ENCODE measurements at places on chromosomes 13 and 19. TPM values are rescaled to one million over a fixed set of nuclear protein-coding genes. Genes with fewer than 3 reads are reported as not detected.

RUBCNL gene
- total RNA-seq: 2.1 TPM

GJA3 gene
- total RNA-seq: not detected

IL4I1 gene
- total RNA-seq: 0.52 TPM

RDH8 gene
- total RNA-seq: not detected

C19orf47 gene
- 19.8 TPM for total RNA-seq

GRCh38 chr19:8468124-8468523 lies 23.3 kb downstream of the HNRNPM start:
- no peak for DNase-seq

DNA sequence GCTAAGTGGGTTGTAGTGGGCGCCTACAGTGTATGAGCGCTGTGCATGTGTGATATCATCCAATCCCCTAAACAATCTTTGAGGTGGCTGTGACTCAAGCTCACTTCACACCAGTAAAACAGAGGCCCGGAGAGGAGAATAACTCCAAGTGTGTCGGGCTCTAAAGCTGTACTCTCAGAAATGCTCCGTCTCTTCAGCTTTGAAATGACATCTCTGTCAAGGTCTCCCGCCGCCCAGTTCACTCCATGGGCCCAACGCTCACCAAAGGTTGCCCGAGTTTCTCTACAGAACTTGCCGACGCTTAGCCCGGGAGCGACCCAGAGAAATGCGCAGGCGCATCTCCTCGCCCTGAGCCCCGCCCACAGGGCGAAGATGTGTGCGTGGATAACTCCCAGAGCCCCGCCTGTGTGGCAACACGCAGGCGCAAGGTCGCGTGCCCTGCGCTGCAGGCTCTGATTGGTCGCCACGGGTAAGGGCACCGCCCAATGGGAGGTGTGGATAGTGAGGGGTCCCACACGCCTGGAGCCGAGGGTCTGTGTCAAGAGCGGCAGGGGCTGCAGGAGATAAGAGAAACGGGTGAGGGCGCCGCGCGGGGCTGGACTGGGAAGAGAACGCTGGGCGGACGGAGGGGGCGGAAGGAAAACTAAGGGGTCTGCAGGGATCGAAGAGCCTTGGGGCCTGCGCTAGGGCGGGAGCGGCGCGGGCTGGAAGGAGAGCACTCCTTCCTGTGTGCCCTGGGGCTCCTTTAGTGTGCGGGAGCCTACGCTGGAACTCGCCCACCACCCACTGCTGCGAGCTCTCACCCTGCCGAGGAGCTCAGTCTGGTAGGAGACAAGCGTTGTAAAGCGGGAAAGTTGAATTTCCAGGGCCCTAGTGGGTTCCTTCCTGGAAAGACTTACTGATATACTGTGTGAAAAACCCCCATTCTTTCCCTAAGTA lies at the start of gene ZNF526:
ZNF526 (plus strand) TSS at position 501 of the 939 bp plus-strand sequence. CDS start 4,092 bp downstream, outside the sequence.
- DNase-seq: peak; percentile 98

GRCh38 chr19:9914001-9914314 lies 22.4 kb downstream of the OLFM2 start:
- no peak for DNase-seq

- no peak for DNase-seq
Measured at GRCh38 chr13:106588367-106588766, 20.4 kb upstream of the ARGLU1 start.

- no peak for DNase-seq
Measured at GRCh38 chr19:11480715-11481533, at the start of gene ELAVL3. ELAVL3 (minus strand) TSS chr19:11481046; CDS start chr19:11480608, 438 bp downstream.

- no peak for DNase-seq
Measured at GRCh38 chr13:50131920-50132903, 117.0 kb downstream of the KCNRG start.

GRCh38 chr13:106100171-106100919 lies 435.1 kb downstream of the EFNB2 start:
- DNase-seq: no peak

GRCh38 chr13:104553186-104553585 lies 1487.0 kb upstream of the SLC10A2 start:
- no peak for DNase-seq

GRCh38 chr19:18763674-18764590 lies 27.2 kb downstream of the COMP start:
- DNase-seq: no peak

- DNase-seq: no peak
Measured at GRCh38 chr13:77038907-77039480, 12.0 kb upstream of the FBXL3 start.

- DNase-seq: no peak
Measured at GRCh38 chr19:48239120-48239519, 16.6 kb downstream of the CARD8 start.

- DNase-seq: no peak
Measured at GRCh38 chr13:51034906-51035305, 76.2 kb downstream of the C13orf42 start.

GRCh38 chr13:105763851-105764250 lies 771.6 kb downstream of the EFNB2 start:
- no peak for DNase-seq
